Activated naive CD4-positive, alpha-beta T cell (primary cell): ENCODE measurements at places on chromosomes 2 and 18.

- no peak for DNase-seq
Observed at GRCh38 chr2:205311201-205311600, 371.1 kb upstream of the NRP2 start.

- DNase-seq, result no peak
Observed at GRCh38 chr2:75403991-75404428, 156.7 kb downstream of the EVA1A start.

GRCh38 chr18:2091937-2092336, 479.4 kb downstream of the METTL4 start:
- no peak for DNase-seq

GRCh38 chr2:111622859-111623258, 261.1 kb downstream of the ANAPC1 start:
- no peak for DNase-seq

- no peak for DNase-seq
Observed at GRCh38 chr2:78925258-78925657, 100.2 kb upstream of the REG3G start.

DNA sequence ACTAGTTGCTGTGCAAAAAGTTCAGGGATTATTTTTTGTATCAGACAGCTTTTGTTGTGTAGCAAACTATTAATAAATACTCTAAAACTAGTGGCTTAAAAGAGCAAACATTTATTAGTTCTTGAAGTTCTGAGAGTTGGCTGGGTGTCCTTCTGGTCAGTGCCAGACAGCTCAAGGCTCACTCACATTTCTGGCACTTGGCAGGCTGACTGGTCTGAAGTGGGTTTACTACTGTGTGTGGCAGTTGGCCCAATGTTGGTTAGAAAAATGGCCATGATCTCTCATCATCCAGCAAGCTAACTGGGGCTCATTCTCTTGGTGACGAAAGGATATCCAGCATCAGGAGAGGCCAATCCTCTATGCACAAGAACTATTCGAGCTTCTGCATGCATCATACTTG, 71.4 kb upstream of the ZNF385B start:
- no peak for DNase-seq

DNA sequence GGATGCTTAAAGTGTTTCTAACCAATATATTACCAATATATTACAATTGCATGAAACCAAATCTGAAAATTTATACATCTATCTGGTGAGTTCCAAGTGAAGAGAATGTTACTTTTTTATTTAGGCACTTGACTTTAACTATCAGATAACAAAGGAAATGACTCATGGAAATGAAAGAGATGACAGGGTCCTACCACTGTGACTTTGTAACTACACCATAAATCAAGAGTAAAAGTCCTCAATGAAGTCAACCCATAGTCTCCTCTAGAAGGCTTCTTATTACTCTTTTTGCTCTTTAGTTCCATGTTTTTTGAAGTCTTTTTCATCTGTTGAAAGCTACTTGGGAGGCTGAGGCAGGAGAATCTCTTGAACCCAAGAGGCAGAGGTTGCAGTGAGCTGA, 545.0 kb upstream of the PIK3C3 start:
- no peak for DNase-seq

DNA sequence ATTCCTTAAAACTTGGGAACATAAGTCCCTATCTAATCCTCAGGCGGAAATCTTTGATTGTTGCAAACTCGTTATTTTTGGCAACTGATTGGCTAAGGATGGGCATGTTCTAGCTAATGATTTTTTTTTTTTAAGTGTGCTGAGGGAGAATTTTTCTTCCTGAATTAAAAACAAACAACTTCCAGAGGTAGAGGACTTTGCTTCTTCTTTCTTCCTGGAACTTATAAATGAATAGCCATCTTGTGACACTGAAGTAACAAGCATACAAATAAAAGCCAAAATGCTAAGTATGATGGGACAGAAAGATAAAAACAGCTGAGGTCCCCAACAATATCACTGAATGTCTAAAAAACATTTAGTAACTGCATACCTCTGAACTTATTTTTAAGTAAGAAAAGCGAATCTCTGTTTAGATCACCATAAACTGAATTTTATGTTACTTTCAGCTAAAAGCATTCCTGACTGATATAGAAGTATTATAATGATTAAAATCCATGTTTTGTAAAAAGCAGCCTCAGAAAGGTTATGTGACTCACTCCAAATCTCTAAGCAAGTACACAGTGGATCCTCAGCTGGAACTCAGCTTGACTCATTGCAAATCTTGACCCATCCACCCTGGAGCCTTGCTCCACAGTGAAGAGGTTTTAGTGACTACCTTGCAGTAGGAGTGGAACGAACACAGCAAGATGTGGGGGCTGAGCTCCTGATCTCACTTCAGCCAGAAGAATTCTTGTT, 344.4 kb downstream of the CLIP4 start:
- DNase-seq, result no peak

- DNase-seq, result no peak
Observed at GRCh38 chr2:58739033-58739432, 497.9 kb upstream of the FANCL start.

GRCh38 chr2:113886479-113887008, 3.3 kb upstream of the ACTR3 start:
- no peak for DNase-seq

DNA sequence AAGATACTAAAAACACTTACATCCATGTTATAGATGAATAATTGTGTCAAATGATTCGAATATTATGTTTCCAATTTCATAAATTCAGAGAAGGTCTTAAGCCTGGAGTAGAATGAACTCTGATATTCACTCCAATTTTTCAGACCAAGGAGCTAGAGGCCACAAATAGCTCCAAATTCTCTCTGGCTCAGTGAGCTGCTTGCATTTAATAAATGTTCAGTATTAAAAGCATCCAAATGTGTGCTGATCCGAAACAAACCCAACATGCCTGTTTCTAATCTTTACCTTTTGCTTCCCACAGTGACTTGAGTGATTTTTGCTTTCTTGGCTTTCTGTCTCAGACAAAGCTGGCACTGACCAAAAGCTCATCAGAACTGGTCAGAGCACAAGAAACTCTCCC, 291.4 kb downstream of the CCDC85A start:
- no peak for DNase-seq

GRCh38 chr2:119011162-119011909, 69.3 kb downstream of the MARCO start:
- no peak for DNase-seq

- no peak for DNase-seq
Observed at GRCh38 chr18:3494245-3494526, 44.2 kb downstream of the TGIF1 start.

- DNase-seq, result no peak
Observed at GRCh38 chr2:25808006-25808383, 70.3 kb downstream of the ASXL2 start.

DNA sequence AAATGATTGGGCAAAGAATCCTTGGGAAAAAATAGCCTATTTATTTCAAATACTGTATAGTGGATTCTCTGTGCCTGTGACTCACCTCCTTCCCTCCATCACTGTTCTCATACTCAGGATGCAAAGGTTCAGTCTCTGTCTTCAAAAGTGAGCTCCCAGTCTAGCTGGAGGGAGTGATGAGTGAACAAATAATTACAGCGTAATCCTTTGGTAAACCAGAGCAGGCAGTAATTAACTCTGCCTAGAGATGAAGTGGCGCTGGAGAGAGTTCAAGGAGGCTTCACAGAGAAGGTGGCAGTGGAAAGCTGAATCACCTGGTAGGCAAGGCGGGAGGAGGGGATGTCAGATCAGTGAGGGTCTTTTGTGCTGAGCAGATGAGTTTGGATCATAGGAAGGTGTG, 6.5 kb downstream of the DGUOK start:
- DNase-seq, result no peak

- no peak for DNase-seq
Observed at GRCh38 chr2:219082332-219082958, 21.7 kb upstream of the IHH start.

DNA sequence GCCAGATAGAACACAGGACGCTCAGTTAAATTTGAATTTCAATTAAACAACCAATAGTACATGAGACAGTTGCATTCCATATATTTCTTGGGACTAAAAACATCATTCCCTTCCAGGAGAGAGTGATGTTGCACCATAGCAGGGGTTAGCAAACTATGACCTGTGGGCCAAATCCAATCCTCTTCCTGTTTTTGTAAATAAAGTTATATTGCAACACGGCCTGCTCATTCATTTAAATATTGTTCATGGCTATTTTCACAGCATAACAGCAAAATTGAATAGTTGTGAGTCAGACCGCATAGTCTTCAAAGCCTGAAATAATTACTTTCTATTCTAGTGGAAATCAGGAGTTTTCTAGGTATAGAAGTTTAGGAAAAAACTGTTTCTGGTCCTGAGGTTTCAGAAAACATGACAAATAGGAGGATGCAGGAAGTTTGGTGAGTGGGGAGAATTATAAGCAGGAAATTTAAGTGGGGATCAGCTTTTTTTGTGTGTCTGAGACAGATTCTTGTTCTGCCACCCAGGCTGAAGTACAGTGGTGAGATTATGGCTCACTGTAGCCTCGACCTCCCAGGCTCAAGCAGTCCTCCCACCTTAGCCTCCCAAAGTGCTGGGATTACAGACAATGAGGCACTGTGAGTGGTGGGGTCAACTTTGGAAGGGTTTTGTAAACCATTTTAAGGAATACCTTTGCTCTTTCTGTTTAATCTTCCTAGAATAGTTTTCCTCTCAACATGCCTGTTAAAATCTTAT, 131.5 kb downstream of the SOCS6 start:
- no peak for DNase-seq

GRCh38 chr2:22281033-22281432, 1103.9 kb upstream of the KLHL29 start:
- no peak for DNase-seq

DNA sequence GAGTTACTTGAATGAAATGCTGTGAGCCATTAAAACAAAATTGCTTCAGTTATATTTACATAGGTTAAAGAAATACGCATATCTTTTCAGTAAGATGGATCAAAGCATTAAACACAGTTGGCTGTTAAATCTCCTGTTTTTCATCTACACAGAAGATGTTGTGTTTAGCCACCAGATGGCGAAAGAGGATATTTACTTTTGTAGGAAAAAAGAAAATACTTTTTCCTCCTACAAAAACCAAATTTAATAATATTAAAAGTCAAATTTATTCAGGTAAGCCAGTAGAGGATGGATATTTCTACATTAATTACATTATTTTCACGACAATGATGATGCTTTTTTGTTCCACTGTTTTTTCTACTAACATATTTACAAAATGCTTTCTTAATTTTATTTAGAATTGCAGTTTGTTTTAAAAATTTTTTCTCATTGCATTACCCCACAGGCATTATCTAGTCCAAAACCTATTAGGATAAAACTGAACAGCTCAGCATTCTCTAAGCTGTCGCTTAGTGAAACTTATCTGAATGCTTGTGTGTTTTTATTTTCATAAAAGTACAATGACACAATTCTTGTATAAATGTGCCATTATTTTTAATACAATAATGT, 173.7 kb downstream of the ASXL3 start:
- DNase-seq, result no peak

DNA sequence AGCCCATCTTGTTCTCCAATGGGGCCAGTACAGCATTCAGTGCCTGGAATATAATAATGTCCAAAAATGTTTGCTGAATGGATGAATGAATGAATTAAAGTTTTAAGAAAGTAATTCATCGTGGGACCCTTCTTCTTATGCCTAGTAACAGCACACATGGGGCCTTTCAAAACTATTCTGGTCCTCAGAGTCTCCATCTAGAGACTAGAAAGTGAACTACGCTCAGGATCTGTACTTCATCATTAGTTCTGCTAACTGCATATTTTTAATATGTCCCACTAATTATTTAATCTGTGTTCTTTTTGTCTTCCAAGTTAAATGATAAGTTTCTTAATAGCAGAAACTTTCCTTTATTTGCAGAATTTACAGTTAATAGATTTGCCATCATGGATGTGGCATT, 172.5 kb downstream of the SMAD2 start:
- DNase-seq, result no peak

GRCh38 chr18:22020127-22020866, 149.1 kb upstream of the GATA6 start:
- no peak for DNase-seq

- no peak for DNase-seq
Observed at GRCh38 chr2:144776766-144777165, 256.8 kb upstream of the ZEB2 start.

DNA sequence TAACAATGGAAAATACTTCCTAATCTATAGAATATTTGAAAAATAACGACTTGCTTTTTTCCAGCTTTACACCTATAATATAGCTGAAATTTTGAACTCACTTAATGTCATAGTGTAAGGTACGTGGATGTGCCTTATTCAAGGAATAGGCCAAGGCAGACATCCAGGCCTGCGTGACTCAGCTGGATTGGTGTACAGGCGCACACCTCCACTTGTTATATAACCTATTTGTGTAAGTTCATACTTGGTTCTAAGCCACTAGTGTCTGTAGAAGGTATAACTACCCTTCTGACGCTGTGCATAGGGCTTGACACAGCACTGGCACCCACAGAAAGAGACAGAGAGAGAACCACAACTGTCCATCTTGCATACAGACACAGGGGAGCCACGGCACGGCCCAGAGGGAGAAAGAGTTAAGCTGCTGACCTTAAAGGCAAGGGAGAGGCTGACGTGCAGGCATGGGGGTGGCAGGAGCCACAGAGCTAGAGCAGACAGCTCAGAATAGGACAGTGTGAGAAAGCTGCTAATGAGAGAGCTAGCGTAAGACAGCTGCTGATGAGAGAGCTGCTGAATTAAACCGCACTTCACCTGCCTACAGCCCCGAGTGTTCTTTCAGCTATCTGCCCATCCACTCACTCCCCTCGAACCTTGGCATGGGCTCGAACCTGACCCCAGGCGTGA, 16.1 kb downstream of the CCDC178 start:
- no peak for DNase-seq

- no peak for DNase-seq
Observed at GRCh38 chr2:30250421-30250820, 19.1 kb downstream of the LBH start.

DNA sequence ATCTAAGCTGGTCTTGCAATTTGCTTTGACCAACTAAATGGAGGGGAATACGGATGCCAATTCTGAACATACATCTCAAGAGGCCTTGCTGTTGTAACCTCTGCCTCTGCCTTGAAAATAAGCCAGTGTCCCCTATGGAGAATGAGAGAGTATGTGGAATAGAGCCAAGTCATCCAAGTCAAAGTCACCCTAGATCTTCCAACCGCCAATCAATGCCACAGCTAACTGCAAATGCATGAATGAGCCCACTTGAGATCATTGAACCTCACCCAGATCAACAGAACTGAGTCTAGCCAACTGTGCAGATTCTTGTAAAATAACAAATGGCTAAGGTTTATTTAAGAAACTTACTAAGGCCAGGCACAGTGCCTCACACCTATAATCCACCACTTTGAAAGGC, 139.8 kb upstream of the TANK start:
- DNase-seq, result no peak

DNA sequence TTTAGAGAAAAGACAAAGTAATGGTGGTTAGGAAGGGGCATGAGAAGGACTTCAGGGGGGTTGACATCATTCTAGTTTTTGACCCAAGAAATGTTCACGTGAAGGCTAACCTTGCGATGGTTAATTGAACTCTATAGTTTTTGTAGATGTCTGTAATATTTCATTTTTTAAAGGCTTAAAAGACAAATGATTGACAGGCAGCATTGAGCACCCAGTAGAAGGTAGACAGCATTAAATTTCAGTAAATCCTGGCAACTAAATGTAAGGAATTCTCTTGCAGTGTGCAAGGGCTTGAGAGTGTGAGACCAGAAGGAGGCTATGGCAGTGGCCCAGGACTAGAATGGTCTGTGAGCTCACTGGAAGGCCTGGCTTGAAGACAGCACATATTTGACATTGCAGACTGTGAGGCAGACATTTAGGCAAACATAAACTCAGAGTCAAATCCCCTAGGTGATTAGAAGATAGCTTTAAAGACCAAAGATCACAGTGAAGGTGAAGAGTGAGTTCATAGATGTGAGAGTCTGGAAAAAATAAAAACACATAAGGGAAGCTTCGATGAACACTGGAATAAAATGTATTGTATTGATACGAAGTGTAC, 100.1 kb upstream of the MAP4K4 start:
- DNase-seq, result no peak
